Hematopoietic multipotent progenitor cell (in vitro differentiated cells): ENCODE measurements at places on chromosomes 6 and 20.
A peak's percentile ranks its signal among the peaks of the same experiment; 100 is the strongest.

GRCh38 chr6:160431226-160431625, 83.0 kb downstream of the SLC22A3 start:
- DNase-seq, result no peak

- no peak for DNase-seq
Measured at GRCh38 chr6:166202321-166202733, 34.7 kb upstream of the TBXT start.

DNA sequence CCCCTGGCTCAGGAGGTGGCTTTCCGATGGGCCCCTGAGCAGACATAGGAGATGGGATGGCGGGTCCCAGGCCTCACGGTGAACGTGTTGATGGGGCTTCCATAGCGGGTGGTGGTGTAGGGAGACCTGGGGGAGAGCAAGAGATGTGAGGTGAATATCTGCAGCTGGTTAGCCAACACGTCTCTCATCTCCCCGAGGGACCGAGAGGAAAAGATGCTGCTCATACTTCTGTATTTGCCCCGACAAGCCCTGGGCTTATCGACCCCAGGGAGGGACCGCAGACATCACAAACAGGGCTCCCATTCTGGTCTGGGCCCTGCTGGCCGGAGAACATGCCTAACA, 38.7 kb downstream of the C6orf132 start:
- DNase-seq, result no peak

DNA sequence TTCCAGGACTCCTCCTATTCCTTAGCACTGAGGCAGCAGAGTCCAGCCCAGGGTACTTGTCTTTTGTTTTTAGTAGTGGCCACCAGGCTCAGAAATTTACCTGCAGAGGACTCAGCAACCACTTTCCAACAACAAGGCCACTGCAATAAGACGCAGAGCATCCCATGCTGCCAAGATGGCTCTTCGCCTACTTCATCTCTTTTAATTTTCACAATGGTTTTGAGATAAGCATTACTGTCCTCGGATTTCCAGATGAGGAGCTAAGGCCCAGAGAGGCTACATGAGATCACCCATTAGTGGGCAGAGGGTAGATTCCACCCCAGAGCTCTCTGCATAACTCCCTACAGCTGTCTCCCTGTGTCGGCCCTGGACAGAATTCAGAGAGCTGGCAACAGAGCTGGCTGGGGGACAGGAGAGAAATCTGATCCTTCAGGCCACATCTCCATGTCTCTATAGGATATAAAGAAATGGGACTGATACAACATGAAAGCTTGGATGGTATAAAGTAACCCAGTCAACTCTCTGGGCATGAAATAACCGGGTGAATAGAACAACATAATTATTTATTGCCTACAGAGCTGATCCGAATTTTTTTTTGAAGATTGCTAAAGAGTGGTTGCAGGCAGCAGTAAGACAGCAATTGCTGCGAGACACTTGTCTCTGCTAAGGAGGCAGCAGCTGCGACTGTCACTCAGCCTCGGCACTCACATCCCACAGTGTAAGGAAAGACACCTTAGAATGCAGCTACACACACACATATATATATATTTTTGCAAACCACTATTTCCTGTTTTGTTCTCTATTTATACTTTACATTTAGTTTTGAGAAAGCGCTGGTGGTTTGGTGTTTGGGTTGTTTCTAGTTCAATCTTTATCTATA, 37.2 kb downstream of the SCML4 start:
- no peak for DNase-seq

GRCh38 chr20:32823078-32823477, 3.3 kb downstream of the MAPRE1 start:
- peak; percentile 12 for DNase-seq

GRCh38 chr20:39468703-39469102, 506.6 kb downstream of the DHX35 start:
- DNase-seq, result no peak

- no peak for DNase-seq
Measured at GRCh38 chr6:157761331-157761921, 61.6 kb upstream of the SNX9 start.

DNA sequence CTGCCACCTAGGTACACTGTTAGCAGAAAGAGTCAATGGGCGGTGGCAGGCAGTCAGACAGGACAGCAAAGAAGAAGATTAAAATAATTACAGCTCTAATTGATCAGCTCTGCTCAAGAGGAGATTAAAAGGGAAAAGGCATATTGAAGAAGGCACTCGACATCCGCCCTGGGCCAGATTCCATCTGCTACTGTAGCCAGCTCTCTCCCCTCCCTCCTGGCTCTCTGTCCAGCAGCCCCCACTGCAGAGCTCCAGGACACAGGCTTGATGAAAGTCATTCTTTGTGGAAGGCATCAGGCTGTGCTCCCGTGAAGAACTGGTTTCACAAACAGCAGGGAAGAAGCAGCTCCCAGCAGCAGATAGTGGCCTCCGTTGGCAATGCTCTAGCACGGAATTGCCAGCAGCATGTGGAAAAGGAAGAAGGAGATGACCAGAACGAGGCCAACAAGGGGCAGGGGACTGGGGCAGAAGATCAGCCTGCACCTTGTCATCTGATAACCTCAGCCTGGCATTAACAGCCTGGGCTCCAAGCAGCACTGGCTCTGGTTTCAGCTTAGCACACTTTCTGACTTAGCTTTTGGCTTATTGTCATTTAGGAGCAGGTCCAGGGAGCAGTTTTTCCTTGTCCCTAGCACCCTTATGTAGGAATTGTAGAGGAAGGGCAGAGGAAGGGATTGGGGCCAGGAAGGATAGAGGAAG, 465.9 kb downstream of the KIF16B start:
- DNase-seq, result no peak

GRCh38 chr6:106069478-106069877, 16.7 kb upstream of the PRDM1 start:
- no peak for DNase-seq

- peak; percentile 20 for DNase-seq
Measured at GRCh38 chr6:10099529-10100140, 315.2 kb downstream of the TFAP2A start.

GRCh38 chr6:129695373-129696027, 14.5 kb downstream of the ARHGAP18 start:
- DNase-seq, result no peak

DNA sequence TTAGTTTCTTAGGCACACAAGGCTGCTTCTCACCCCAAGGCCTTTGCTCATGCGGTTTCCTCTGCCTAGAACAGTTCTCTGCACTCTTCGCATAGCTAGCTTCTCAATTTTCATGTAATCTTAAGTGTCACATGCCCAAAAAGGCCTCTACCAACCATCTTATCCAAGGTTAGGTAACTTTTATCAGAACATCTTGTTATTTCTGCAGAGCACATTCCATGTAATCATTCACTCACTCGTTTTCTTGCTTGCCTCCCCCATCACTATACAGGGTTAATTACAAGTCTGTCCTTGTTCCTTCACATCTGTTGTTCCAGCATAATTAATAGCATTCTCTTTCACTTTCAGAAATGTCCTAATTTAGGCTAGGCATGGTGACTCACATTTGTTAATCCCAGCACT, 53.8 kb downstream of the NCOA6 start:
- DNase-seq, result no peak

DNA sequence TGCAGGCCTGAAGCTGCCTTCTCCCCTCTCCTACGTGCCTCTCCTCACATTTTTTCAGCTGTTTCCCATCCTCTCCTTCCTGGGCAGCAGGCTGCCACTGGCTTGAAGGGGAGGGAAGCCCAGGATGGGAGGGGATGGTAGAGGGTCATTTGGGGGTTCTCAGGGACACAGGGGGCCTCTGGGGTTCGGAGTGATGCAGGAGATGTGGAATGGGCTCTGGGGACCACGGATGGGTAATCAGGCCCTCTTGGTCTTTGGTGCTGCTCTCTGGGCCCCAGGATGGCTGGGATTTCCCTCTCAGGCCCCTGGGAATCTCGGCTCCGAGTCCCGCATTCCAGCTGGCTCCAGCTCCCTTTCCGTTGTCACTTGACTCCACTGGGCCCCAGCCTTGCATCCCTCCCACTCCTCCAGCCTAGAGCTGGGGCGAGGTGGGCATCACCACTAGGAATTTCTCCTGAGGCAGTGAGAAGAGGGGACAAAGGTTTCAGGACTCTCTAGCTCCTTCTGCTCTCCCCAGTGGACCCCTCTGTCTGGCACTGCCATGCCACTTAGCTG, 2.0 kb upstream of the DDR1 start:
- no peak for DNase-seq

DNA sequence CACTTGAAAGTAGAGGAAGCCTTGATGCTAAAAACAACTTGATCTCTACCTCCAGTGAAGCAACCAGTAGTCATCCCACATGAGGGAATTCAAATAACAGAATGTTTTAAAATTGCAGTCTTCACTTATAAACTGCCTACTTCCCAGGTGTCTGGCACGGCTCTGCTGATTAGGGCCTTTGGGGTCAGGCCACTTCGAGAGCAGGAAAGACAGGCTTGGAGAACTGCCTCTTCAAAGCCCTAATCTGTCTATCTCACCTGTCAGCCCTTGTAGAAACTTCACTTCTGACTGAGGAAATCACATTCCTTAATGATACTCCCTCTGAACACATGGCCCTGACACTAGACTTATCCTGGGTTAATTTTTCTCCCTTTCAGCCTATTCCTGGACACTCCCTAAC, 458.6 kb downstream of the TENT5A start:
- no peak for DNase-seq

DNA sequence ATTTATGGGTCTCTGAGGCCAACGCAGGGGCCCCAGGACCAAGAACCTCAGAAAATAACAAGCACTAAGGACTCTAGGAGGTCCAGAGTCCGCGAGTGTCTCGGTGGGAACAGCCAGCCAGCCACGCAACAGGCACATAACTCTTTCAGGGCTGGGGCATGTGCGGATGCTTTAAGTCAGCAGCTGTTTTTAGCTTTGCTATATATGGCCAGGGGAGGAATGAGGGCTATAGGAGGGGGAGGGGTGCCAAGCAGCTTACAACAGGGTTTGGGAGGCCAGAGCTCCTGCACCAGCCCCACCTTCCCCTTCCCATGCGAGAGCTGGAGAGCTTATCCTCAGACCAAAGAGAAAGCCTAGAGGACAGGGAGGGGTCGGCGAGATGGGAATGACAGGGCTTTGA, 6.2 kb downstream of the JPH2 start:
- DNase-seq, result no peak

DNA sequence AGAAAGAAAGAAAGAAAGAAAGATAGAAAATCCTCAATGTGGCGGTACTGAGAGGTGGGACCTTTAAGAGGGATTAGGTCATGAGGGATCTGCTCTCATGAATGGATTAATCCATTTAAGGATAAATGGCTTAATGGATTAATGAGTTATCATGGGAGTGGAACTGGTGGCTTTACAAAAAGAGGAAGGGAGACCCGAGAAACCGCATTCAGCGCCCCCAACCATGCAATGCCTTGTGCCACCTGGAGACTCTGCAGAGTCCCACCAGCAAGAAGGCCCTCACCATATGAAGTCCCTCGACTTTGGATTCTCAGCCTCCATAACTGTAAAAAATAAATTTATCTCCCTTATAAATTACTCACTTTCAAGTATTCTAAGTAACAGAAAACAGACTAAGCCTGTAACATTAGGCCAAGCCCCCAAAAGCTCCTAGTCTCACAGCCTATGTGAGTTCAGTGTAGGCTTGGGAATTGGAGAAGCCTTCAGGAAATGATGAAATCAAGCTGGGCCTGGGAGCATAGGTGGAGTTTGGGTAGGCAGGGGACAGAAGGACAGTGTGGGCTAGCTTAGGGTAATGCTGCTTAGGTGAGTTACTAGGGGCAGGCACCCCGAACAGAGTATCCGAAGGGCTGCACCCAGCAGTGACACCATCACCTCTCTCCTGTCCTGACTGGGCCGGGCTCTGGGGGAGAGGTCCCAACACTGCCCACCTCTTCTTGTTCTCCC, 36.2 kb upstream of the RNF24 start:
- DNase-seq, result no peak

DNA sequence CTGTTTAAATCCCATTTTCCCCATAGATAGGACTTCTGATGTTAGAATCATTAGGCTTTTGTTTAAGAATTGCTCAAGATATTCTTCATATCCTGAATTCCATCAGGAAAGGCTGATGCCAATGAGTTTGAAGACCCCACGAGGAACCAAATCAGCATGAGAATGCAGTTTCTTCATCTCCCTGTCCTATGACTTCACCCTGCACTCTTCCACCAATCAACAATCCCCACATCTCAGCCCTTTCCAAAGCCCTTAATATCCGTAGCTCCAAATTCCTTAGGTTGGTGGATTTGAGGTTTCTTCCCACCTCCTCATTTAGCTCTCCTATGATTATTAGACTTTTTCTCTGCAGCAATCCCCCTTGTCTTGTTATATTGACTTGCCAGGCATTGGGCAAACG, 88.3 kb upstream of the PRND start:
- no peak for DNase-seq

GRCh38 chr6:128456510-128457230, 63.7 kb downstream of the PTPRK start:
- no peak for DNase-seq

GRCh38 chr20:62029949-62030348, 35.7 kb downstream of the TAF4 start:
- no peak for DNase-seq

DNA sequence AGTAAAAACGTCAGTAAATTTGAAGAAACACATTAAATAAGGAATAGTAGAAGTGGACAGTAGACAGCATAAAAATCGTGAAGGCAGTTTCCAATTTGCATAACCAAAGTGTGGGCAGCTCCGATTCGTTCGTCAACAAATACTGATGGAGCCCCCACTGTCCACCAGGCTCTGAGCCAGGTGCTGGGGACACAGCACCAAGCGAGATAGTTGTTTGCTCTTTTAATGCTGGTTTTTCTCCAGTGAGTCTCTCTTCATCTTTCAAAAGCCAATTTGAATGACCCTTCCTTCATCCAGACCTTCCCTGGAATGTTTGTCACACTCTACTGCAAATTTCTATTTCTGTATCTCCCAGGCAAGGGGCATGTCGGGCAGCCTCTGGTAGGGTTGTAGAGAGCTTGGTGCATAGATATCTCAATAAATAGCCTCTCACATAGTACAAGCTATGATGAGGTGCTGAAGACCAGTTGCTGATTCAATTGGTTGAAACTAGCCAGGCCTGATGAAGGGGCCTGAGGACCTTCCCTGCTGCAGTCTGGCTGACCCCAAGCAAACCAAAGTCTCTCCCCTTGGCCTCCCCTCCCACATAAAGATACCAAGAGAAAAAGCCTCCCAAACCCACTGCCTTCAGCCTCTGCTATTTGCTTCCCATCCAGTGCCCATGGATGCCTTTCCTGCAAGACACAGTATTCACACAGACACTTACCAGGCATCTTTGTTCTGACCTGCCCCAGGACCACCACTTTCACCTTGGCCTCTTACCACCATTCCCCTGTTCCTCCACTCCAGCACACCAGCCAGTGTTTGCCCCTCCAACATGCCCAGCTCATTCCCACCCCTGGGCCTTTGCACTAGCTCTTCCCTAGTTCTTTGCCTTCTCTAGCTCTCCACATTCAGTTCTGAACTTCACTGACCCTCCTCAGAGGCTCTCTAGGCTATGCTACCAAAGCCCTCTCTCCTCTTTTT, 125.2 kb downstream of the CEBPB start:
- no peak for DNase-seq
